ENCODE measurements at places on chromosomes 7 and 10. TPM values are rescaled to one million over a fixed set of nuclear protein-coding genes. Genes with fewer than 3 reads are reported as not detected.
A peak's percentile ranks its signal among the peaks of the same experiment; 100 is the strongest.

Gene GPR85
- 0.50 TPM for total RNA-seq

Gene EMX2
- total RNA-seq: 0.05 TPM

GRCh38 chr10:30862486-30862885, 169.2 kb downstream of the ZNF438 start:
- DNase-seq: no peak

Gene GHRHR
- 4.4 TPM for total RNA-seq

DNA sequence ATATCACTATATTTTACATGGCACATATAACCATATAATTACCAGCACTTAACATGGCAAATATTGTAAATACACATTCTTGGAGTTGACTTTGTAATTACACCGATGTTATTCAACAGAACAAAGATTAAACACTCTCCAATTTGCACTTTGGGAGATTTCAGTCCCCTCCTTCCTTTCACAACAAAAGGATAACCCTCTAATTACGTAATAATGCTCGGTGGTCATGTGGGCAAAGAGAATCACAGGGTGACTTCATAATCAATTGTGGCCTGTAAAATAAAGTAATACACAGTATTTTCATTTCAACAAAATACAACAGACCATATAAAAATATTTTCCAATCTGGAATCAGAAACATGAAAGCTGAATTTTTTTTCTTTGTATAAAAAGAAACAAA, 73.2 kb downstream of the RHOBTB1 start:
- DNase-seq: no peak

Gene RET
- 3.6 TPM for total RNA-seq

DNA sequence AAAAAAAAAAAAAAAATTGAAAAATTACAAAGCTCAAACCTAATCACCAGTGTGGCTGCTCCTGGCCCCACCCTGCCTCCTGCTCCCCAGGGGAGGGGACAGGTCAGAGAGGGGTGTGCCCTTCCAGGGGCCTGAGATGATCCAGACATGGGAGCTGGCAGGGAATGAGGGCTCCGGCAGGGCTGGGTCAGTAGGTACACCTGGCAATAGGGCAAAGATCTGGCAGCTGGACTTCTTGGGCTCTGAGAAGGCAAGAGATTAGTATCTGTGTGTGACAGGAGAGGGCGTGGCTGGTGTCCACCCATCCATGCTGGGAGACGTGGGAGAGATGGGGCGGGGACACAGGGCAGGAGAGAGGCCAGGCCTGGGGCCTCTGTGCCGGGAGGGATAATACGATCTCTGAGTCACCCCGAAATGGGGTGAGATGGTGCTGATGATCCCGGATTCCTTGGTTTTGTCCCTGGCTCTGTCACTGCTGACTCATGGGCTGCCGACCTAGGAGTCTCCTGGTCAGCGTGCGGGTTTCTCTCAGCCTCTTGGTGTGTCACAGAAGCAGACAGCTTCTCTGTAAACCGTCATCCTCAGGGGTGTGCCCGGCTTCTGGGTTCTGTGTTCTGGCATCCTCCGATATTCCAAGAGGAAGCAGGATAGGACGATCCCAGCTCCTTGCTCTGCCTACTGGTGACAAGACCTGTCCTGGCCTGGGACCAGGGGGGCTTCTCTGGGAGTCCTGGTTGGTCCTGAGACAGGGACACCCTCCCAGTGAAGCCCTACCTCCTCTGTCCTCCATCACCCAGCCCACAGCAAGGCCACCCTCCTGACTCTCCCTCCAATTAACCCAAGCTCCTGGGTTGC, 8.2 kb upstream of the CLDN4 start:
- DNase-seq: peak; percentile 59

Gene STOX1
- total RNA-seq: 9.2 TPM

DNA sequence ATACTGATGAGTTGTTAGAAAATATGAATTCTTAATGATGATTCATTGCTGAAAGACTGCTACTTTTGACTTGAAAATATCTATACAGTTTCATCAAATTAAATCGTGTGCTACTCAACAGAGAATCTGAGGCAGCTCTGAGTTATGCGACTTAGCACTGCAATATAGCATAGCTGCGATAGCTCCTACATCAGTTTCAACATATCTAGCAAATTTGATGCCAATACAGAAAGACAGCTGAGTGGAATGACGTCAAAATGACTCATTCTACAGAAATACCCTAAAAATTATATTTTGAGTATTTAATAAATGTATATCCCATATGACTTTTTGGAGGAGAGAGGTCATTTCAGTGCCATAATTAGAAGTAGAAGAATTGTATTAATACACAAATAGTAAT, 1.1 kb upstream of the TARP start:
- no peak for DNase-seq

DNA sequence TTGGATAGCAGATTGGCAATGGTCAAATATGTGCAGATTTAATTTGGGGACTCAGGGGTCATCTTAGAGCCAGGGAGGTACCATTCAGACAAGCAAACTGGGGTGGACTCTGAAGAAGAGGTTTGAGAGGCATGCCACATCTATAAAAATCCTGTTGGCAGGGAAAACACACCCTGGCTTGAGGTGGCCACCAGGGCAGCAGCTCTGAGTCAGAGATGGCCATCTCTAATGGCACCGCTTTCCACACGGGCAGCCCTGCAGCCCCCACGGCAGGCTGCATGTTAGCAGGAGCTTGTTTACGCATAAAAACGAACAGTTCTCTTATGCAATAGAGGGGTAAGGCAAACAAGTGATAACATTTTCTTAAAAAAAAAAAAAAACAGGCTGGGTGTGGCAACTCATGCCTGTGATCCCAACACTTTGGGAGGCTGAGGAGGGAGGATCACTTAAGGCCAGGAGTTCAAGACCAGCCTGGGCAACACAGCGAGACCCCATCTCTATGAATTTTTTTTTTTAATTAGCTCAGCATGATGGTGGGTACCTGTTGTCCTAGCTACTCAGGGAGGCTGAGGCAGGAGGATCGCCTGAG, 14.9 kb downstream of the DLG5 start:
- no peak for DNase-seq

- DNase-seq: no peak
Measured at GRCh38 chr7:20449176-20449575, 118.5 kb downstream of the ITGB8 start.

GRCh38 chr10:78570633-78571235, 498.0 kb upstream of the ZMIZ1 start:
- peak; percentile 23 for DNase-seq

Gene PRLHR
- not detected for total RNA-seq

- no peak for DNase-seq
Measured at GRCh38 chr7:148461392-148462179, 129.0 kb upstream of the C7orf33 start.

DNA sequence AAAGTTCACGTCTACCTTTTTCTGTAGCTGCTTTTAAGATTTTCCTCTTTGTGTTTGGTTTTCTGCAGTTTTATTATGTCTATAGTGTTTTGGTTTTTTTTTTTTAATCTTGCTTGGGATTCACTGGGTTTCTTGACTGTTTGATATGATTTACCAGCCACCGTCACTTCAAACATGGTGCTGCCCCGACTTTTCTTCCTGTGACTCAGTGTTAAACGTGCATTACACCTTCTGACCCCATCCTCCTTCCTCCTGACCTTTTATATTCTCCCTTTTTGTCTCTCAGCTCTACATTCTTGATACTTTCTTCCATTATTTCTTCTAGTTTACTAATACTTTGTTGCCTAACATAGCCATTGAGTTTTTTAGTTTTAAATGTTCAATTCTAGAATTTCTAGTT, 61.5 kb downstream of the GNA12 start:
- DNase-seq: no peak

DNA sequence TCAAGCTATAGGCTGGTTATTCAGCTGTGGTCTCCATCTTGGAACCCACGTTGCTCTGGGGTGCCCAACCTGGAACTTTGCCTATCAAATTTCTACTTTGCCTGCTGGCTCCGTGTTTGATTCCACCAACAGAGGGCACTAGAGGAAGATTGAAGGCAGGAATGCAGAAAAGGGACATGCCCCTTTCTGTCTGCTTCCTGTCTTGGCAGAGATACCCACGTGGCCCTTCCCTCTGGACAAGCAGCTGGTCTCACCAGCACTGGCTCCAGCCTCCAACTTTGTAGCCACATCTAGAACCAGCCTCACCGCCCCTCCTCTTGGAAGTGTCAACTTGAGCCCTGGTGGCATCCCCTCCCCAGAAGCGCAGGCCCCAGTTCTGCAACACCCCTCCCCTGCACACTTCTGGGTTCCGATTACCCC, 52.1 kb upstream of the ZNF438 start:
- no peak for DNase-seq

Gene NHLRC2
- 89.5 TPM for total RNA-seq

Gene CD36
- 5.7 TPM for total RNA-seq

Gene TDRD1
- total RNA-seq: not detected

DNA sequence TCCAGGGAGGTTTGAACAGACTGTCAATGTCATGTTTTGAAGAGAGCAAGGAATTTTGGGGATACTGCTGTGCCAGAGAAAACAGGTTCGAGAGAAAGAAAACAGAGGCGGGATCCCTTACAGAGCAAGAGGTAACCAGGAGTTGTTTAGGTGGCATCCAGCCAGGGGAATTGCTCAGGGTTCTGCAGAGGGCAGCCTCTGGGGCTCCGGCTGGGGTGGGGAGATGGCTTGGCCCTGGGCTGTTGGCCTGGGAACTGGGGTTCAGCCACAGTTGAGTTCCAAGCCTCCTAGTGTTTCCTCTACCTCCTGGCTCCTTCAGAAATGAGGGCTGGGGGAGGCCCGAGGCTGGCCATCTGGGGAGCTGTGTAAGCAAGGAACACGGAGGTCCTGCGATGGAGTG, 68.0 kb downstream of the CAMK1D start:
- no peak for DNase-seq

GRCh38 chr7:33050535-33051318, 11.8 kb downstream of the NT5C3A start:
- DNase-seq: peak; percentile 41

Gene ANKRD16
- 20.1 TPM for total RNA-seq

GRCh38 chr7:42120191-42120590, 116.8 kb downstream of the GLI3 start:
- DNase-seq: no peak

GRCh38 chr7:79227044-79227443, 226.4 kb downstream of the MAGI2 start:
- DNase-seq: no peak

Gene AGR3
- 6.7 TPM for total RNA-seq

- DNase-seq: no peak
Measured at GRCh38 chr10:78165617-78166016, 132.0 kb downstream of the RPS24 start.

- DNase-seq: no peak
Measured at GRCh38 chr7:130037703-130038102, 13.5 kb downstream of the ZC3HC1 start.

Gene GPR15LG
- total RNA-seq: not detected

Gene HOXA1
- 2.1 TPM for total RNA-seq

Gene TACC2
- 140 TPM for total RNA-seq

GRCh38 chr10:92761571-92761970, 71.8 kb downstream of the HHEX start:
- no peak for DNase-seq

Gene SORCS1
- 14.4 TPM for total RNA-seq

All from prostate gland (tissue), 2 donors.